CD4-positive, alpha-beta T cell treated with Interleukin-10 for 1 hour (primary cell): ENCODE measurements at places on chromosomes 6 and 20.

- no peak for DNase-seq
These were observed 72.3 kb downstream of the LINC00237 start for GRCh38 chr20:21033817-21034216.

DNA sequence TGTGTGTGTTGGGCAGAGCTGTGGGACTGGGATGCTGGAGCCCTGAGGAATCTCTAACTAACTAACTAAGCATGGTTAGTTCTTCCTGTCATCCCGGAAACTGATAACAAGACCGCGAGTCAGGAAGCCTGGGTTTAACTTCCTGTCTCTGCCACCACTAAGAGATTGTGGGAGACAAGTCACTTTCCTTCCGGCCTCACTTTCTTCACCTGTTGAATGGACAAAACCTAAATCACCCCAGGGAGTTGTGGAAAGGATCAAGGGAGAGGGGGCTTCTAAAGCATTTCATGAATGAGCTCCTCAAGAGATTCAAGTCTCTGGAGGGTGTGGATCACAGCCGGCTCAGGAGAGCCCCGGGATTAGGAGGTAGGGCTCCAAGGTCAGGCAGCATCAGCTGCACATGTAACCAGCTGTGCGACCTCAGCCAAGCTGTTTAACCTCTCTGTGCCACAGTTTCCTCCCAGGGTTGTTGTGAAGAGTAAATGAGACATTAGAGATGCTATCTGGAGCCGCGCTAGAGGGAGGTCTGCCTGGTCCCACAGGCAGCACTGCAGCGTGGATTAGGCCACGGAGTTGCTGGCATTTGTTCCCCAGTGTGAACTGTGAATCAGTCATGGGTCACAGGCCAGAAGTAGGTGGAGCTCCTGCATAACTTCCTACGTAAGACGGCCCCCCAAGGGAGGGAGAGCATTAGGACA, 105.1 kb downstream of the TOX2 start:
- DNase-seq: peak; percentile 54

DNA sequence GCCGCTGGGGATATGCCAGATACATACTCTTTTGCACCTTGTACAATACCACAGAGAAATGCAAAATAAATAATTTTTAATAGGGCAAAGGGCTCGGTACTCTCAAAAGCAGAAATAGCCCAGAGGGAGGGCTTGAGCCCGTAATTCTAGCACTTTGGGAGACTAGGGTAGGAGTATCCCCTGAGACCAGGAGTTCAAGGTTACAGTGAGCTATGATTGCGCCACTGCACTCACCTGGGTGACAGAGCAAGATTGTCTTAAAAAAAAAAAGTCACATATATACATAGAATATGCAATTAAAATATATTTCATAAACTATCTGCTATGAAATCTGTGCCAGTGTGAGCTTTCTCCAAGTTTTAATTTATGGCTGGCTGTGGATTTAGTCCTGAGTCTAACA, 818 bp upstream of the TRMT11 start:
- no peak for DNase-seq

GRCh38 chr6:23498013-23498412, 628.0 kb upstream of the NRSN1 start:
- no peak for DNase-seq

GRCh38 chr20:48349656-48350055, 478.1 kb downstream of the PREX1 start:
- no peak for DNase-seq

DNA sequence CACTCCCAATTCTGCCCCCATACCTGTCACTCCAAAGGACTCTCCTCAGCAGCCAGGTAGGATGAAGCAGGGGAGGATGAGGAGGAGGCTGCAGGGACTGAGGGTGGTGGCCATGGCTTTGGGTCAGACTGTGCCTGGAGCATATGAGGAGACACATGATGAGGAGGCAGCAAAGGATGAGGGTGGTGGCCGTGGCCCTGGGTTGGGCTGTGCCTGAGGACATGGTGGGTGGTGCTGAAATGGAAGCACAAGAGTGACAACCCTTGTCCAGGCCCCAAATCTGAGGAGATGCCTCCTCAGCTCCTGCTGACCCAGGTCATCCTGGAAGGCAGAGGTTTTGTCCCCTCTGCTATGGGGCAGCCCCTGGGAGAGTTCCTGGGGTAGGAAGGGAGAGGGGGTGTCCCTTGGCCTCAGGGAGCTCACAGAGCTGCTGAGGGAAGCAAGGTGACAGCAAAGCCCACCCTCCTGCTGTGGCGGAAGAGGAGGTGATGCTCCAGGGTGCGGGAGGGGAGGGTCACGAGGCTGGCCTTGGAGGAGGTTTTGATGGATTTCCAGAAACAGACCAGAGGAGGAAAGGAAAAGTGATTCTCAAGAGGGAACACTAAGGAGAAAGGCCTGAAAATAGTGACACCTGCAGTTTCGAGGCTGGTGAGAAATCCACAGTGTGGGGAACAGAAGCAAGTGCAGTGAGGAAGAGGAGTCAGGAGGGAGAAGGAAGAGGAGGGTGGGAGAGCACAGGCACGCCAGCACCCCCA, 4.6 kb downstream of the RAET1G start:
- DNase-seq: no peak

- no peak for DNase-seq
These were observed 118.8 kb downstream of the RALGAPA2 start for GRCh38 chr20:20593447-20594170.

DNA sequence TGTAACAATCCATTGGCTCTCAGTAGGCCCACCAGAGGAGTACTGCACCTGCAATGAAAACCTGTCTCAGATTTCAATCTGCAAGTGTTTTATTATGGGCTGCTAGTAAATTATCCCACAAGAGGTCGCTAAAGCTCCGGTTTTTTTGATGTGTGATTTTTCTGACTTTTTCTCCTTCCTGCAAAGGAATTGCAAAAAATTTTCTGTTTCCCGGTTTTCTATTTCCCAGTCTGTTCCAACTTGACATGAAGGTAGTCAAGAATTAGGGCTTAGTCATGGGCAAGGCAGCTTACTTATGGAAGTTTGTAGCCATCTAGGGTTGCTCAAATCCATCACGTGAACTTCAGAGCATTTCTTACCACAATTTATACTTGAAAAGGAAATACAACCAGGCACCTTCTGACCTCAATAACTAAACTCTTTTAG, 38.5 kb upstream of the AHI1 start:
- peak; percentile 53 for DNase-seq

- DNase-seq: no peak
These were observed 19.8 kb upstream of the FANCE start for GRCh38 chr6:35432291-35432690.

GRCh38 chr6:56724455-56724854, 81.8 kb upstream of the DST start:
- DNase-seq: no peak

- DNase-seq: no peak
These were observed 461.2 kb downstream of the EPM2A start for GRCh38 chr6:145274083-145274482.

GRCh38 chr6:111862741-111863140, 10.5 kb downstream of the FYN start:
- no peak for DNase-seq

GRCh38 chr6:51541847-51542246, 545.6 kb downstream of the PKHD1 start:
- no peak for DNase-seq

- DNase-seq: no peak
These were observed 15.2 kb upstream of the ADAM33 start for GRCh38 chr20:3696745-3697587.

DNA sequence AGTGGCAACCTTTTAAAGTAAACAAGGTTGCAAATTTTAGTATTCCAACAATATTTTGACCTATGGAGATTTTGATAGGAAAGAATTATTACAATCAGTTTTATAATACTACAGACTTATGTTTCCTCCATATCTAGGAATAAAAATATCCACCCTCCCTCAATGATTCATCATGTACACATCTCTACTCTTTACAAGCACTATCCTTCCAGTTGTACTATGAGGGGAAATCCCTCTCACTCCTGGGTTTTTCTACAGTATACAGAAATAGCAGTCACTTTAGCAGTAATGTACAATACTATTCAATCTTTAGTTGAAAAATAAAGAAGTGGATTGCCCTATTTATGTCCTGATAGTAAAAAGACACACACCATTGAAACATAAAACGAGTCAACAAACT, 46.3 kb upstream of the SCML4 start:
- no peak for DNase-seq

DNA sequence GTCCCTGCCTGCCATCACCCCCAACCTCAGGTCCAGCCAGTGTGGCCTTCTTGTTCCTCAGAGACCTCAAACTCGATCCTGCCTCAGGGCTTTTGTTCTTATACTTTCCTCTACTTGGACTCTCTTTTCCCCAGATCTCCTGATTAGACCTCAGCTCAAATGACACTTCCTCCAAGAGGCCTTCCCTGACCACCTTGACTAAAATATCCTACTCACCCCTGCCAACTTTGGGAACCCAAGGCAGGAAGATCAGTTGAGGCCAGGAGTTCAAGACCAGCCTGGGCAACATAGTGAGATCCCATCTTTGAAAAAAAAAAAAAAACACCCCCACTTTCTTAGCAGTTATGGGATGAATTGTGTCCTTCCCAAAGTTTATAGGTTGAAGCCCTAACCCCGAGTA, 73.5 kb downstream of the CHMP4B start:
- no peak for DNase-seq

- DNase-seq: no peak
These were observed 166.0 kb downstream of the PREX1 start for GRCh38 chr20:48661575-48662455.

DNA sequence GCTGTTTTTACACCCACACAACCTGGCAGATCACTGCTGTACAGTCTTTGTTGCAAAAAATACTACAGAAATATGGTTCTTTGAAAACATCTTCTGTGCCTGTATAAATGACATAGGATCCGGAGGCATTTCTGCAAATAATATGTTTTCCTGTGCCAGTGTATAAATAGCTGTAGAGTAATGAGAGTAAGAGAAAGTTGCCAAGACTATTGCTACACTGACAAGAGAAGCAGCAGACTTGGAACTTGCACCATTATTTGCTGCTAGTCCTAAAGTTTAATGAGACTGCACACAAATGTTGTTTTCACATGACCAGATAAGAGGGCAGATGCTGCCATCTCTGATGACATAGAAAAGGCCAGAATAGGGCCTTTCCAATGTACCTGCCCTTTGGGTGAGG, 50.0 kb upstream of the DTNBP1 start:
- DNase-seq: no peak

DNA sequence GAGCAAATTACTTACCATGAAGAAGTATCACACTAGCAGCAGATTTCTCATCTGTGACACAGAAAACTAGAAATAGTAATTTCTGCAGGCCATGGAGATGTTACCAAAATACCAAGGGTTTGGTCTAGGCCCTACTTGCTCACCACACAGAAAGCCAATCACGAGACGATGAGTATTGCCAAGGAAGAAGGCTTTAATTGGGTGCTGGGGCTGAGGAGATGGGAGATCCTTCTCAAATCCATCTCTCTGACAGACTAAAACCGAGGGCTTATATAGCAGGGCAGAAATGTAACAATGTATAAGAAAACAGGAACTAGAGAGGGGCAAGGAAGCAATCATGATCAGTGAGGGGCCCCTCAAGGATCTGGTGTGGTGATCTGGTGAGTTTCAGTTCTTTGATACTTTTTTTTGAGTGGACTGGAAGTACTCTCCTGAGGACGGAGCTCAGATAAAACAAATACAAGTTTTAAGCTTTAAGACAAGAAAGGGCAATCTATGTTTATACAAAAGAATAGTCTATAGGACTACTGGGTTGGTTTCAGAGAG, 40.9 kb downstream of the RNF182 start:
- no peak for DNase-seq

- DNase-seq: no peak
These were observed 90.7 kb downstream of the PRL start for GRCh38 chr6:22206106-22206505.

DNA sequence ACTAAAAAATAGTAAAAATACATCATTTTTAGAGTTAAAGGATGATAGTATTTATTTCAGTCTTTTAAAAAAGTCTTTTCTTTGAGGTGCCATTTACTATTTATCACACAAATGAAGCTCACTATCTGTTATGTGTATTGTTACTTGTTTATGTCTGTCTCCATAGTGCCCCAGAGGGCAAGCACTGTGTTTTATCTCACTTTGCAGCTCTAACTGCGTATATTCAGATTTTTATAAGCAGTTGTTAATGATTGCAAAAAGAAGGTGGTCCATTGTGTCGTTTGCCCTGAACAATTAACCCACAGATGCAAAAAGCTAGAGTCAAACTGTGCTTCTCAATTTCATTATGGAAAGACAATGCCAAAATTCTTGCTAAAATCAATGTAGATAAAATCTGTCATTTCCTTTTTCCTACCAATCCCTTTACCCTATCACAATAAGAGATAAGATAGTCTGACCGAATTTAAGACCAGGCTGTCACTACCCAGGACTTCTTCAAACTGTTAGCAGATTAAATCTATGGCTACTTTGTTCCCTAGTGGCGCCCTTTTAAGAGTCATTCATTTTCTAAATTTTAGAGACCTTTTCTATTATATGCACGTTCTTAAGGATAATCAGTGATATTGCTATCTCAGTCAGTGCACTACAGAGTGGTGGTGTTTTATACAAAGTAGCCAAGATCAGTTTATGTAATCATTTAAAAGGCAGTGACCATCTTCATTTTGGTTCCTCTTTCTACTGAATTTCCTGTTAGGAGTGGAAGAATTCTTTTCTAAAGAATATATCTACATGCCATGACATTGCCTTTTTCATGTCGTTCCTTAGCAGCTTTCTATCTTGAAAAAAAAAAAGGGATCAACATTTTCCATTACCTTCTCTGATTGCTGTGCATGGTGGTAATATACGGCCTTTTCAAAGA, 133.1 kb upstream of the PRDM1 start:
- no peak for DNase-seq

DNA sequence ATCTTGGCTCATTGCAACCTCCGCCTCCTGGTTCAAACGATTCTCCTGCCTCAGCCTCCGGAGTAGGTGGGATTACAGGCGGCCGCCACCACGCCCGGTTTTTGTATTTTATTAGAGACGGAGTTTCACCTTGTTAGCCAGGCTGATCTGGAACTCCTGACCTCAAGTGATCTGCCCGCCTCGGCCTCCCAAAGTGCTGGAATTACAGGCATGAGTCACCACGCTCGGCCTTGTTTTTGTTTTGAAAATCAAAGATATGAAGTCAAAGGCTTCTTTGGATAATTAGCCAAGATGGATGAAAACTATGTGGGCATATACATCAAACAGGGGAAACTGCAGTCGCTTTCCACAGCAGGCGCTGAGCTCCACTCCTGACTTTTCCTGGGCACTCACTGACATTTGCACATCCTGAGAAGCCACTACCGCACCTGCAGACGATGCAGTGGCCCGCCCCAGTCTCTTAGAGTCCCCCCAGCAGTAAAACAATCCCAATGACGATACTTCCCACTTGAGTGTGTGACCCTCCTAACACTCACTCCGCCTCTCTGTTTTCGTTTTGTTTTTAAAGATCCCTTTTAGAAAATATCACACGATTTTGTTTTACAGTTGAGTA, 44.1 kb downstream of the GJA1 start:
- no peak for DNase-seq

- DNase-seq: no peak
These were observed 42.5 kb upstream of the TLDC2 start for GRCh38 chr20:36833275-36834020.

DNA sequence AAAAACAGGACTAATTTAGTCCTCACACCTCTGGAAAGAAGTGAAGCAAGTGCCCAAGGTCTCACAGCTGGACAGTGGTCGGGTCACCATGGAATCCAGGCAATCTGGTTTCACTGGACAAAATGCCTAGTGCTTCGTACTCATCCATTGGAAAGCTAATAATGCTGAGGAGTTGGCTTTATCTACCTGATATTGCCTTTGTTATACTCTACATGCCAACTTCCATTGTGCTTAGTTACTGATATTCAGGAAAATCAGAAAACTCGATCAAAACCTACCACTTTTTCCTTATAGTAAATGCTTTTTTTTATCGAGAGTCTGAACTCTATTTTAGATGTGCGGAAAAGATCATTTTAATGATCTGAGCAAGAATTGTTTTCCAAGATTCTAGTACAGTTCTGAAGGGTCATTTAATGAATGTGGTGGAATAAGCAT, 966 bp downstream of the CFAP206 start:
- DNase-seq: no peak
